ENCODE measurements at places on chromosomes 4 and X.
A peak's percentile ranks its signal among the peaks of the same experiment; 100 is the strongest.

DNA sequence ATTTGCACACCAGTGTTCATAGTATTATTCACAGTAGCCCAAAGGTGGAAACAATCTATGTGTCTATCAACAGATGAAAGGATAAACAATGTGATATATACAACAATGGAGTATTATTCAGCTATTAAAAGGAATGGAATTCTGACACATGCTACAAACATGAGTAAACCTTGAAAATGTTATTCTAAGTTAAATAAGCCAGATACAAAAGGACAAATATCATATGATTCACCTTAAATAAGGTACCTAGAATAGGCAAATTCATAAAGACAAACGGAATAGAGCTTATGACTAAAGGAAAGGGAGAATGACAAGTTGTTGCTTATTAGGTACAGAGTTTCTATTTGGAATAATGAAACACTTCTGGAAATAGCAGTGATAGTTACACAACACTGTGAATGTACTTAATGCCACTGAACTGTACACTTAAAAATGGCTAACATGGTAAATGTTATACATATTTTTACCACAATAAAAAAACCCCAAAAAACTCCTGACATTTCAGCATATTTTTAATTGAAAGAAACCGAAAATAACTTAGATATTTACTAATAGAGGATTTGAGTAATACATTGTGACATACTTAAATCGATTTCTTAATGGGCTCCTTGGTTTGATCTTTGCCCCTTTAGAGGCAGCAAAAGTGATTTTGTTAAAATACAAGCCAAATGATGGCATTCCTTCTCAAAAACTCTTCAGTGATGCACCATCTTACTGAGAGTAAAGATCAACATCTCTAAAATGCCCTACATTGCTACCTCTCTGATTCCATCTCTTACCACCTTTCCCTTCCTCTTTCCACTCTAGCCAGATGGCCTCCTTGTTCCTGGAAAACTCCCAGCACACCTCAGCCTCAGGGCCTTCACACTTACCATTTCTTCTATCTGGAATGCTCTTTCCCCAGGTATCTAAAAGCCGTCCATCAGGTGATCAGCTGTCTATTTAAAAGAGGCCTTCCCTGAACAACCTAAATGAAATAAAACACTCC is 8.6 kb upstream of the CYP2U1 start:
- H3K27ac ChIP-seq: no peak overlapping the region
- H3K4me3 ChIP-seq: no peak overlapping the region
- H3K36me3 ChIP-seq: no peaks in the 10 kb centered on the region
- peaks cover 18% of the 10 kb centered on the region for H3K27me3 ChIP-seq
- no peak for DNase-seq
- no peaks in the 10 kb centered on the region for H3K4me1 ChIP-seq

- DNase-seq: no peak
- H3K36me3 ChIP-seq: no peaks in the 10 kb centered on the region
- no peaks in the 10 kb centered on the region for H3K27me3 ChIP-seq
- H3K27ac ChIP-seq: no peak overlapping the region
These were observed 398.3 kb downstream of the PRDM5 start for GRCh38 chr4:120524237-120524636.

DNA sequence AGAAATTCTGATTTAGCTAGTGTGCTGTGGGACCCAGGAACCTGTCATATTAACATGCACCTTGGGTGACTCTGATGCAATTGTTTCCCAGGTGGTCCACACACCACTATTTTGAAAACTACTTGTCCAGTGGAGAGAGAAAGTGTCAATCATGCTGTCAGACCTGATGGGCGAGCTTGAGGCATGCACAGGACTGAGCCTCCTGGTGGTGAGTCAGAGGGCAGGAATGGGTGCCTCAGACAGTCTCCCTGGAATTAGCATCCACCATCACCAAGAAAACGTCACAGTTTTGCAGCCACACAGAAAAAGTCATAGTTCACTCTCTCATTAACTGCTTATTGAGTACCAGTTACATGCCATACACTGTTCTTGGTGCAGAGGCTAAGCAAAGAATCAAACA is 181.8 kb upstream of the MAOA start:
- H3K27me3 ChIP-seq: peaks cover 2% of the 10 kb centered on the region
- no peak for DNase-seq
- H3K4me1 ChIP-seq: no peaks in the 10 kb centered on the region

- peak overlapping the region; percentile 91 for H3K4me3 ChIP-seq
- H3K27me3 ChIP-seq: peaks cover 4% of the 10 kb centered on the region
- peak overlapping the region; percentile 99 for H3K27ac ChIP-seq
- H3K4me1 ChIP-seq: peaks cover 51% of the 10 kb centered on the region
- no peak for DNase-seq
- no peaks in the 10 kb centered on the region for H3K36me3 ChIP-seq
These were observed 766 bp upstream of the DNAJB14 start for GRCh38 chr4:99947190-99947578.

- peaks cover 7% of the 10 kb centered on the region for H3K27me3 ChIP-seq
- H3K36me3 ChIP-seq: no peaks in the 10 kb centered on the region
- H3K27ac ChIP-seq: no peak overlapping the region
- no peak overlapping the region for H3K4me3 ChIP-seq
These were observed 628 bp downstream of the SCLT1 start for GRCh38 chr4:129092631-129093190.

GRCh38 chrX:134711135-134711921 is 53.1 kb upstream of the PLAC1 start:
- H3K4me3 ChIP-seq: no peak overlapping the region
- H3K27me3 ChIP-seq: peaks cover 3% of the 10 kb centered on the region
- H3K36me3 ChIP-seq: no peaks in the 10 kb centered on the region

DNA sequence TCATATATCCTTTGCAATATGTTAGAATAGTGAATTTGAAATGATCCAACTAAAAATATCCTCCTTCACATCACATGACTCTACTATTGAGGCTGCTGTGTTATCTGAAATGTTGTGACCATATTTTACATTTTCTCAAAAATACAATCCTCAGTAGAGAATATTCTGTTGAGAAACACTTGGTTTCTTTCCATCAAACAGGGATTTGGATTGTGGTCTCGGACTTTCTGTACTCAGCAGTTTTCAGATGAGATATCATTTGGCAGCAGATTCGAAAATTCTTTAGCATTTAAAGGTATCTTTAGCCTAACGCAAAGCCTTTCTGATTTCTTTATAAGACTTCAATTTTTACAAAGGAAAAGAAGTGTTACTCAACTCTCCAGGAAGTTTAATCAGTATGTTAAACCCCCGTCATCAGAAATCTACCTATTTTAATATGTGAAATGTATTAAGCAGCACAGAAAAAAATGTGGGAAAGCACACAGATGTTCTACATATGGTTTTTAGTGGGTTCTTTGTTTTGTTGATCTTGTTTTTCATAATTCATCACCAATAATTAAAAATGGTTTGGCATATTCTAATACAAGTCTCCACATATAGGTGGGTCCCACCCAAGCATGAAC is 55.4 kb upstream of the ANXA3 start:
- no peak overlapping the region for H3K27ac ChIP-seq
- no peaks in the 10 kb centered on the region for H3K4me1 ChIP-seq
- H3K27me3 ChIP-seq: peaks cover 5% of the 10 kb centered on the region
- H3K36me3 ChIP-seq: no peaks in the 10 kb centered on the region

GRCh38 chrX:112844250-112844649 is 3.6 kb upstream of the AMOT start:
- H3K27me3 ChIP-seq: peaks cover 4% of the 10 kb centered on the region
- no peaks in the 10 kb centered on the region for H3K36me3 ChIP-seq
- peaks cover 10% of the 10 kb centered on the region for H3K4me1 ChIP-seq
- no peak for DNase-seq
- no peak overlapping the region for H3K4me3 ChIP-seq
- no peak overlapping the region for H3K27ac ChIP-seq

GRCh38 chr4:121717680-121718237 is 21.0 kb upstream of the ANXA5 start:
- H3K4me3 ChIP-seq: no peak overlapping the region
- no peaks in the 10 kb centered on the region for H3K4me1 ChIP-seq
- no peak overlapping the region for H3K27ac ChIP-seq
- DNase-seq: no peak

- no peaks in the 10 kb centered on the region for H3K27me3 ChIP-seq
- H3K4me1 ChIP-seq: no peaks in the 10 kb centered on the region
- DNase-seq: no peak
- H3K27ac ChIP-seq: no peak overlapping the region
These were observed 122.3 kb downstream of the ARHGAP10 start for GRCh38 chr4:147854154-147854553.

DNA sequence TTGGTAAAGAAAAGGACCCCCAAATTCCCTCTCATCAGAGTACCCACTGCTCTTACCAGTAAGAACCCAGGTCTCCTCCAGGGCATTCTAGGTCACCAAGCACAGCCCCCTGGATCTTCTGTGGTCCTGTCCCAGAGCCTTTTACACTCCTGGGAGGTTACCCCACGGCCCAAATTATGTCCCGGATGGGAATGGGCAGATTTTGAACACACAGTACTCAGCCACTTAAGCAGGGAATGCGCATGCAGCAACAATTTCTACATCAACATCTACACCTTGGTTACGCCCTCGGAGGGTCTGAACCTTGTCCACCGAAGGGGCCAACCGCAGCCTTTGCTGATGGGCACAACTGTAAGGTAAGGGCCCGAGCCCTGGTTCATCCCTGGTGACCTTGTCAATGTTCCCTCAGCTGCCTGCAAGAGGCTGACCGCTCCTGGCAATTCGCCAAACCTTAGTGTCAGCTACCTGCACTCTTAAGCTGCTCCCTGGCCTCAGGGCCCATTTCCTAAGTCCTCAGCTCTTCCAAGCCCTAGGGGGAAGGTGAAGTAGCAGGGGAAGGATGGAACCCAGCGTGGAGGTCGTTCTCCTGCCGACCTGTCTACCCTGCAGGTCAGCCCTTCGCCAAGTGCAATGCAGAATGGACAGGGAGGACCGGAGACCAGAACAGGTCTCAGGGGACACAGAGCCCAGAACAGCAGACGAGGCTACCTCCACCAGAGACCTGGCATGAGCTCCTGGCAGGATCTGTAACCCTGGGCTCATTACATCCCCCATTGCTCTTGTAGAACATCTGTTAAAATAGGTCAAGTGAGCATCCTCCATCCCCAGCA is 5.9 kb downstream of the TIMP1 start:
- H3K4me1 ChIP-seq: peaks cover 10% of the 10 kb centered on the region
- no peak overlapping the region for H3K4me3 ChIP-seq
- DNase-seq: no peak

- H3K4me1 ChIP-seq: no peaks in the 10 kb centered on the region
- DNase-seq: no peak
- H3K4me3 ChIP-seq: no peak overlapping the region
- no peaks in the 10 kb centered on the region for H3K36me3 ChIP-seq
- no peaks in the 10 kb centered on the region for H3K27me3 ChIP-seq
- no peak overlapping the region for H3K27ac ChIP-seq
These were observed 24.2 kb downstream of the PCDH7 start for GRCh38 chr4:30744386-30744785.

GRCh38 chrX:53685711-53686110 is 808 bp downstream of the HUWE1 start:
- H3K4me3 ChIP-seq: peak overlapping the region; percentile 92
- H3K4me1 ChIP-seq: peaks cover 35% of the 10 kb centered on the region
- peaks cover 7% of the 10 kb centered on the region for H3K27me3 ChIP-seq
- H3K36me3 ChIP-seq: no peaks in the 10 kb centered on the region
- DNase-seq: no peak

- H3K27ac ChIP-seq: no peak overlapping the region
- no peak overlapping the region for H3K4me3 ChIP-seq
- peak; percentile 46 for DNase-seq
- no peaks in the 10 kb centered on the region for H3K4me1 ChIP-seq
- H3K36me3 ChIP-seq: no peaks in the 10 kb centered on the region
These were observed 89.4 kb upstream of the TRIM2 start for GRCh38 chr4:153114771-153115321.

- H3K27ac ChIP-seq: no peak overlapping the region
- no peaks in the 10 kb centered on the region for H3K27me3 ChIP-seq
- H3K4me3 ChIP-seq: no peak overlapping the region
These were observed 23.7 kb upstream of the EOLA2 start for GRCh38 chrX:149962010-149962409.

DNA sequence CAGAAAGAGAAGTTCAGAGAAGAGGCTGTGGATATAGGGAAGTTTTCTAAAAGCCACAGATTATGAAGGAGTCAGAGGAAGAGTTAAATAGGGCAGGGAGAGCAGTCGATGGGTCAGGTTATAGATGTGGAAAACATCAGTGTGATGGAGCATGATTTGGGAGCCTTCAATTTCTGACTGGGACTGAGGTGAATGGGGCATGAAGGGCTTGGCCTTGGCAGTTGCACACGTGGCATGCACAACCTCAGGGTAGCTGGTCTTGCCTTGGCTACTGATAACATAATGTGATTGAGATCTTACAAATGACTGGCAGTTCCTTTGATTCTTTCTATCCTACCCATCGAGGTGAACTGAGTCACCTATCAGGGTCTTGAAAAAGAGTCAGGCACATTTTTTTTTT is 59.7 kb downstream of the AFM start:
- no peak overlapping the region for H3K4me3 ChIP-seq
- no peaks in the 10 kb centered on the region for H3K4me1 ChIP-seq
- DNase-seq: no peak

DNA sequence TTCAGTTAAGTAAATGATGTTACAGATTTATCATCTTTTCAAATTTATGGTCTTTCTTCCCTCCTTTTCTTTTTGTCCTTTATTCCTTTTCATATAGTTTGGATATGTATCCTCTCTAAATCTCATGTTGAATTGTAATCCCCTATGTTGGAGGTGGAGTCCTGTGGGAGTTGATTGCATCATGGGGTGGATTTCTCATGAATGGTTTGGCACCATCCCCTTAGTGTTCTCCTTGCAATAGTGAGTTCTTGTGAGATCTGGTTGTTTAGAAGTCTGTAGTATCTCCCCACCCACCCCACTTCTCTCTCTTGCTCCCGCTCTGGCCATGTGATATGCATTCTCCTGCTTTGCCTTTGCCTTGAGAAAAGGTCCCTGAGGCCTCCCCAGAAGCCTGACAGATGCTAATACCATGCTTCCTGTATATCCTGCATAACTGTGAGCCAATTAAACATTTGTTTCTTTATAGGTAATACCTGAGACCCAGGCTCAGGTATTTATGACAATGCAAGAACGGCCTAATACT is 236.7 kb downstream of the PRDM5 start:
- H3K27me3 ChIP-seq: no peaks in the 10 kb centered on the region
- no peak overlapping the region for H3K4me3 ChIP-seq
- no peaks in the 10 kb centered on the region for H3K4me1 ChIP-seq
- H3K36me3 ChIP-seq: no peaks in the 10 kb centered on the region
- no peak for DNase-seq

- H3K27me3 ChIP-seq: peaks cover 1% of the 10 kb centered on the region
- peaks cover 7% of the 10 kb centered on the region for H3K36me3 ChIP-seq
- peak overlapping the region; percentile 85 for H3K27ac ChIP-seq
- H3K4me1 ChIP-seq: peaks cover 34% of the 10 kb centered on the region
- H3K4me3 ChIP-seq: no peak overlapping the region
These were observed 101.2 kb downstream of the CBR4 start for GRCh38 chr4:168908851-168909273.

- no peak for DNase-seq
- no peaks in the 10 kb centered on the region for H3K27me3 ChIP-seq
- H3K27ac ChIP-seq: no peak overlapping the region
- H3K4me1 ChIP-seq: no peaks in the 10 kb centered on the region
- no peaks in the 10 kb centered on the region for H3K36me3 ChIP-seq
These were observed 18.8 kb upstream of the ATOH1 start for GRCh38 chr4:93809773-93810172.

- H3K27ac ChIP-seq: no peak overlapping the region
- H3K4me3 ChIP-seq: no peak overlapping the region
- H3K4me1 ChIP-seq: no peaks in the 10 kb centered on the region
- H3K36me3 ChIP-seq: peaks cover 37% of the 10 kb centered on the region
- no peaks in the 10 kb centered on the region for H3K27me3 ChIP-seq
- DNase-seq: no peak
These were observed 92.5 kb downstream of the FNIP2 start for GRCh38 chr4:158861281-158861680.

All from immature natural killer cell (primary cell).